ENCODE measurements at places on chromosomes 6 and 20.
A peak's percentile ranks its signal among the peaks of the same experiment; 100 is the strongest.

DNA sequence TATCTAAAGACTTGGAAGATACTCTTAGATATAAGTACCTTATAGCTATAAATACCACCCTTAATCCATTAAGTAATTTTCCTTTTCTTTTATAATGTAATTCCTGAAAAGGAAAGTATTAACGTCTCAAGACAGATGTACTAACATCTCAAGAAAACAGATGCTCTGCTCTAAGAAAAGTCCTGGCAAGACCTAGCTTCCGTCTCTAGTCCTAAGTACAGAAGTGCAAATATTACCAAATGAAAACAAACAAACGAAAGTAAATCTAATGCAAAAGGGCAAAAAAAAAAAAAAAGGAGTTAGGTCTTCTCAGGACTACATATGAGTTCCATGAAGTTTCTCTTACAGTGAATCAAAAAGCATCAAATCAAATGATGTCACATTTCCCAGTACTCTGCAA lies 106.8 kb upstream of the PDE10A start:
- DNase-seq = no peak

- no peak for DNase-seq
Measured at GRCh38 chr6:137953761-137954160, 86.7 kb downstream of the TNFAIP3 start.

GRCh38 chr20:2984028-2984501 lies 59.4 kb upstream of the GNRH2 start:
- no peak for DNase-seq

DNA sequence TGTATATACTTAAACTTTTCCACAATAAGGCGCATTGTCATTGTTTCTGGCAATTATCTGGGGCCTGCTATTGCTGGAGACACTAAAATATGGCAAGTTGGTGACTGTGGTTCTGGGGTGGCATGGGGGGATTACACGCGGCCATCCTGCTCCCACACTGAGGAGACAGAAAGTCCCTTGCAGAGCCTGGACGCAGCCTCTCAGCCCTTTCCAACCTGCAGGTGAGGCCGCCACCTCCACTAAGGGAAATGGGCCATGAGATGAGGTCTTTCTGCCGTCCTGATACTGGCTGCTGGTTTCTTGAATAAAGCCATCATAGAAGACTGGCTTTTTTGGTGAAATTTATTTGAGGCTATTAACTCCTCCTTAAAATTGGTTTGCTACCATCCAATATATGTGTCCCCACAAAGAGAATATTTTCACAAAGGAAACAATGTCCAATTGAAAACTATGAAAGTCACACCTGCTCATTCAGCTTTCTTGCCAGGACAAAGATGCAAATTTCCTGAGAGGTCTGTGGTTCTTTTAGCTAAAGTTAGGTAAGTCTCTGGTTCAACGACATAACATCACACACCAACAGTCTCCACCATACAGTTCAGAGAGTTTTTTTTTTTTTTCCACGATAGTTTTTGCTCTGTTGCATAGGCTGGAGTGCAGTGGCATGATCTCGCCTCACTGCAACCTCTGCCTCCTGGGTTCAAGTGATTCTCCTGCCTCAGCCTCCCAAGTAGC lies 13.0 kb downstream of the TXNDC5 start:
- no peak for DNase-seq

- no peak for DNase-seq
Measured at GRCh38 chr6:108368431-108369030, 73.7 kb downstream of the AFG1L start.

DNA sequence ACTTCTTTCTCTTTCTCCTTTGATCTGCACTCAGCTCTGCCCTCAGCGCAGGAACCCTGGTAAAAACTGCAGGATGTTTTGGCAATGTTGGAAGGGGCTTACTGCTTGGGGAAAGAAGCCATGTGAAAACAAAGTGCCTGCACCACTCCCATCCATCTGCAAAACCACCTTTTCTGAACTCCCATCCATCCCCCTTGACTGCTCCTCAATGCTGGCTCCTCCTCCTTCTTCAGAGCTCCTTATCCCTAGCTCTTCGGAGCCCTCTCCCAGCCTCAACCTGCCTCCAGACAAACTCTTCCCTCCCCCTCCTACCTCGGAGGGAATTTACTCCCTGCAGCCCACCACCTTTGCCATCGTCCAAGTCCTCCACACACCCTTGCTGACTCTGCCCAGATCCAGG lies 4.2 kb upstream of the ZBTB12 start:
- DNase-seq = no peak

- peak; percentile 73 for DNase-seq
Measured at GRCh38 chr6:33314515-33314942, 651 bp upstream of the TAPBP start.

- DNase-seq = peak; percentile 19
Measured at GRCh38 chr20:50308513-50309279, 118.1 kb downstream of the CEBPB start.
